ENCODE measurements at places on chromosomes 11 and 22.
A peak's percentile ranks its signal among the peaks of the same experiment; 100 is the strongest.

DNA sequence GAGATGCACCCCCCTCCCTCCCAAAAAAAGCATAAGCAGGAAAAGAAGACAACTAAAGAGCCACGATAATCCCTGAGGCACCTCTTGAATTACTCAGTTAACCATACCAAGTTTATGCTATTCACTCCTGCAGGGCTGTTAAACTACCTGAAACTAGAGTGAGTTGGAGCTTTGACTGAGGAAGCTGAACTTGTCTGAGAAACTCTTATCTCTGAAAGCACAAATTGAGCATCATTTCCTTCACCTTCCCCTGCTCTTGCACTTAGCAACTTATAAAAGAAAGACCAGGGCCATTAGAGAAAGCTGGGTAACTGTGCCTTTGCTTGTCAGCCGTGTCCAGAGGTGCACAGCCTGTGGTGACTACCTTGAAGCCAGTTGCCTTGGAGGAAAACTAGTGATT lies 745.6 kb downstream of the NELL1 start:
- DNase-seq, result no peak

DNA sequence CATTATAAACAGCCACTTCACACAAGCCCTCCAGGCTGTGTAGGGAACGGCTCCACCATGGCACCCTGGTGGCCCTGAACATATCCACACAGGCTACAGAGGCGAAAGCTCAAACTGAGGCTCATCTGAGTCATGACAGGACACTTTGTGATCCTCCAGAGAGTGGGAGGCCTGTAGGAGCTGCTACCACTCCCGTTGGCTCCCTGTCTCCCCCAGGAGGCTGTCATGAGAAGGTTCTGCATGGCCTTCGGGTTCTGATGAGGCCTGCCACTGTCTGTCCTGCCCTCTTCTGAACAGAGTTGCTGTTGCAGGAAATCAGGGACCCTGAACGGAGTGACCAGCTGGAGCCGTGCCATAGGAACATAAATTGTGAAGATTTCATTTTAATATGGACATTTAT lies 23.8 kb upstream of the ALDH3B2 start:
- DNase-seq, result peak; percentile 34

- DNase-seq, result peak; percentile 40
Measured at GRCh38 chr11:88359541-88359940, 22.0 kb upstream of the CTSC start.

- no peak for DNase-seq
Measured at GRCh38 chr11:100619484-100619883, 67.6 kb upstream of the ARHGAP42 start.

GRCh38 chr11:63641727-63642126 lies 27.5 kb upstream of the PLAAT3 start:
- DNase-seq, result no peak

GRCh38 chr11:58494101-58494500 lies 13.8 kb downstream of the OR5B21 start:
- DNase-seq, result no peak

- no peak for DNase-seq
Measured at GRCh38 chr22:22535662-22536061, 15.6 kb upstream of the ZNF280A start.

- peak; percentile 6 for DNase-seq
Measured at GRCh38 chr11:15629690-15630321, 515.1 kb downstream of the INSC start.

DNA sequence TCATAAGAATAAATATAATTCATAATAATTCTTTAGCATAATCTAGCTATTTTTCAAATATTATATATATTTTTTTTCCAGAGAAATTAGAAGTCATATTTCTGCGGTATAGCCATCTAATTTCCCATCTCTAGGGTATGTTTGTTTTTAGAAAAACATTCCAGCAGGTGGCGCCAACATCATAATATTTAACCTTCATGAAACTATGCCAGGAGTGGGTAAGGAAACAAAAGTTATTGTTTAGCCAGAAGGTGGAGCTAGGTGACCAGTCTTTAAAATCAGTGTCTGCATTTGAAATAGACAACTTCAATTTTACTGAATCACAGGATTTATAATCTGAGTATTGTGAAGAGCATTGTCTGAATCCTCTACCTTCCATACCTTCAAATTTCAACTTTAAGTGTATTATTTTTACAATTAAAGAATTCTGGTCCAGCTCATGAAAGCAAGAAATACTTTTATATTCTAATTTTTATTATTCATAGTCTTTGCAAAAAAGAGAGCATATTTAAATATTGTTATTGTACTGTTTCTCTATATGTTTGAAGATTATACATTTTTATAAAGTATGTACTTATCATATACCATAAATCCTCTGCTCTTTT lies 15.7 kb upstream of the CCDC179 start:
- peak; percentile 84 for DNase-seq

- no peak for DNase-seq
Measured at GRCh38 chr11:2293531-2293971, 8.2 kb downstream of the C11orf21 start.

- DNase-seq, result no peak
Measured at GRCh38 chr22:21741790-21742189, 6.2 kb upstream of the YPEL1 start.

DNA sequence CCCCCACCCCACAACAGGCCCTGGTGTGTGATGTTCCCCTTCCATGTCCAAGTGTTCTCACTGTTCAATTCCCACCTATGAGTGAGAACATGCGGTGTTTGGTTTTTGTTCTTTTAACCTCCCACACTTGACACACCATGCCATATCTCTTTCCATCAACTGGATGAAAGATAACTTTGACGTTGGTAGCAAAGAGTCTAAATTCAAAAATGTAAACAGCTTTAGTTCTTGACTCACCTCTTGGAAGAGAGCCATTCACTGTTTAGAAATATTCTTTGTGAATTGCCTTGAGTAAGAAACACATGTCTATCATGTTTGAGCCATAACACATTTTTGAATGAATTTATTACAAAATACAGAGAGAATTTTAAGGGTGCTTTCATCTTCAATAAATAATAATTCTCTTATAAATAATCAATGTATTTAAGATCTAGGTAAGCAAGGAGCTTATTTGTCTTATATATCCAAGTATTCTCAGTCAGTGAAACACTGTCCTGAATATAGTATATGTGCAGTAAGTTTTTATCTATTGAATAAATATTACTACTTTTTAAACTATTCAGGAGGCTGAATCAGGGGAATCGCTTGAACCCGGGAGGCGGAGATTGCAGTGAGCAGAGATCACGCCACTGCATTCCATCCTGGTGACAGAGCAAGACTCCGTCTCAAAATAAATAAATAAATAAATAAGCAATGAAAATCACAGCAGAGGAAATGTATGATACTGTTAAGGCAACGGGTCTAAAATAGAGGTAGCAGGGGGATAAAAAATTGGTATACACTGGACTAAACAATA lies 6.7 kb downstream of the CARD18 start:
- DNase-seq, result no peak

Data from NCI-H524 (cell line).